ENCODE measurements at places on chromosomes 1 and 21.
A peak's percentile ranks its signal among the peaks of the same experiment; 100 is the strongest.

DNA sequence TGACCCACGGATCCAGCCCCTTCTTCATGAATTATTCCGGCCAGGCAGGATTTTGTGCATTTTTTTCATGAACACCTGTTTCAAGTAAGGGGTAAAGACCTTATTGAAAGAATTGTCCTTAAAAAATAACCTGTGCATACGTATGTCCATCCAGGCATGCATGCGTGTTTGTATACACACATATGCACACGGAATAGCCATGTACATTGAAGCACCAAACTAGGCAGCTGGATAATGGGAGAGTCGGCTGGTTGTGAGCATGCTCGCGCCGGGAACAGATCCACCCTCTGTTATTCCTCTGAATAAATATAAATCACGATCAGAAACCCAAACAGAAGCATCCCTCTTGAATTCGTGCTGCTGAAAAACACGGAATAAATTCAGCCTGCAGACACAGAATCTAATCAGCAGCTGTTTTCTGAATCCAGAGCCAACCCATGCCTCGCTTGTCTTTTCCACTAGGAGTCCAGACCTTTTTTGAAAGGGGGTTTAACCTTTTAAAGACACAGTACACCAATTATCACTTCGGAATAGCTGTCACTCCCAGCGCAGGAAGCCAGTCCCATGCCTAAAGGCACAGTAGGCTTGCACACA is at the start of gene HIVEP3:
TSS of gene HIVEP3 (minus strand) at position 473 of the 594 bp plus-strand sequence.
- DNase-seq, result no peak

DNA sequence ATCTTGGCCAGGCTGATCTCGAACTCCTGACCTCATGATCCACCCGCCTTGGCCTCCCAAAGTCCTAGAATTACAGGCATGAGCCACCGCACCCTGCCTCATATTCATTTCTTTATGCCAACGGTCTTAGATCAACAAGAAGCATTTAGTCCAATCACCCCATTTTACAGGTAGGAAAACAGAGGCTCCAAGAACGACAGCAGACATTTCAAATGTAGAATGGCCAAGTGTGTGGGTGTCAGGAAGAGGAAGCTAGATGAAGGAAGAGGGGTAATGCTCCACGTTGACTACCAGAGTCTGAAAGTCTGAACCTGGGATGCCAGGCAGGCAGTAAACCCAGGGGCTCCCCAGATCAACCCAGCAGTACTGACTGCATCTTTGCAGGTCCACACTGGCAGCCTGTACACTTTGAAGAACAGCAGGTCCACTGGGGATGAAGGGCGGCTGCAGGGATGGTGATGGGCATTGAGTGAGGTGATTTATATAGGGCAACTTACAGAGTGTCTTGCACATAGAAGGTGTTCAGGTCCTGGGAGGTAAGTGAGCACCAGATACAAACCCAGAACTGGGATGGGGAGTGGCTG is 120.2 kb downstream of the EPHB2 start:
- no peak for DNase-seq

- DNase-seq, result no peak
Measured at GRCh38 chr1:225250432-225250831, 177.4 kb downstream of the LBR start.

DNA sequence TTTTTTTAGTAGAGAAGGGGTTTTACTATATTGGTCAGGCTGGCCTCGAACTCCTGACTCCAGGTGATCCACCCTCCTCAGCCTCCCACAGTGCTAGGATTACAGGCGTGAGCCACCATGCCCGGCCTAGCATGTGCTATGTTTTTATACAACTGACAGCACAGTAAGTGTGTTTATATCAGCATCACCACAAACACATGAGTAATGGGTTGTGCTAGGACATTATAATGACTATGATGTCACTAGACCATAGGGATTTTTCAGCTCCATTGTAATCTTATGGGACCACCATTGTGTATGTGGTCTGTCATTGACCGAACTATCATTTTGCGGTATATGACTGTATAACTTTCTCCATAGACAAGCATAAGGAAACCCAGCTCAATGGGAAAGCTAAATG is 6.3 kb downstream of the LEFTY2 start:
- DNase-seq, result no peak

- DNase-seq, result no peak
Measured at GRCh38 chr1:9792156-9793042, 31.4 kb downstream of the CLSTN1 start.

GRCh38 chr1:172344444-172344843 is 76.0 kb upstream of the C1orf105 start:
- DNase-seq, result no peak

- DNase-seq, result no peak
Measured at GRCh38 chr21:41480086-41480690, 27.8 kb downstream of the TMPRSS2 start.

DNA sequence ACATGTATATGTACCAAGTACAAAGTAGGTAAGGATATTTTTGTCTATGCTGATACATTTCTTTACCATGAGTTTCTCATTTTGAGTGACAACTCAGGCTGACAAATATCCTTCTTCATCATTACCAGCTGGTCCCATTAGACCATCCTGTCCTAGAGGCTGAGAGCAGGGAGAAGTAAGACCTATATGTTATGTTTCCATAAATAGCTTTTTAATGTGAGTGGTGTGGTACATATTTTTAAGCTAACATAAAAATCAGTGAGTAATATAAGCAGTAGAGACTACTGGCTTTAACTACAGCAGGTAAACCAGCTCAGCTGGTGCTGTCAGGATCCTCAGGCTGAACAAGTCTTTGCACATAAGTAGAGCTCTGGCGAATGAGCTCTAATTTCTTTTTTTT is 62.4 kb downstream of the CLEC20A start:
- no peak for DNase-seq

GRCh38 chr1:201884425-201884824 is 4.3 kb upstream of the SHISA4 start:
- DNase-seq, result no peak

GRCh38 chr1:66214901-66215300 is 319.1 kb upstream of the SGIP1 start:
- no peak for DNase-seq

GRCh38 chr1:192839162-192840066 is 30.6 kb downstream of the RGS2 start:
- DNase-seq, result no peak

DNA sequence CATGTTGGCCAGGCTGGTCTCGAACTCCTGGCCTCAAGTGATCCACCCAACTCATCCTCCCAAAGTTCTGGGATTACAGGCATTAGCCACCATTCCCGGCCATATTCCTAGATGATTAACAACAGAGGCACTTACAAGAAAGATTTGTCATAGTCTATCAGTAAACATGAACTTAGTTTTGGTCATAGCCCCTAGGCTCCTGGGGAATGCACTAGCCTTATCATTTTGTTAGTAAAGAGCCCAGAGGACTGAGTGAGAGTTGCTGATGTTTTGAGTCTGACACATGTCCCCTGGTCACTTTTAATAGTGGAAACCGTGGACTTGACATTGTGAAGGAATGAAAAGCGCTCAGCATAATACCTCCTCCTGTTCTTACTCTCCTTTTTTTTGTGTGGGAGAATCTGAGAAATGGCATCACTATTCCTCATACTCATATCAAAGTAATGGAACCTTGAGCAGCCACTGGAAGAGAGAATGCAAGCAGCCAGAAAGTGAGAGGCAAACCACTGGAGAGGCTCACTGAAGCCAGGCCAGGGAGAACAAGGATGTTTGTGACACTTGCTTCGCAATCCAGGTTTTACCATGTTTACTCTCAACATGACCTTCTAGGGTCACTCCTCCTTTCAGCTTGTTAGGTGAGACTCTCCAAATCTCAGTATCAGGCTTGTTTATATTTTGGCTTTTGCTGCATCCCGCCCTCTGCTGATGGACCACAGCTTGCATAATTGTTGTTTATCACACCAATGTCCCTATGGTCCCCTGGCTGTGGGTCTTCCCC is 14.8 kb downstream of the ATP1B1 start:
- no peak for DNase-seq

GRCh38 chr21:26846036-26846931 is 1.1 kb upstream of the ADAMTS1 start:
- DNase-seq, result peak; percentile 60

DNA sequence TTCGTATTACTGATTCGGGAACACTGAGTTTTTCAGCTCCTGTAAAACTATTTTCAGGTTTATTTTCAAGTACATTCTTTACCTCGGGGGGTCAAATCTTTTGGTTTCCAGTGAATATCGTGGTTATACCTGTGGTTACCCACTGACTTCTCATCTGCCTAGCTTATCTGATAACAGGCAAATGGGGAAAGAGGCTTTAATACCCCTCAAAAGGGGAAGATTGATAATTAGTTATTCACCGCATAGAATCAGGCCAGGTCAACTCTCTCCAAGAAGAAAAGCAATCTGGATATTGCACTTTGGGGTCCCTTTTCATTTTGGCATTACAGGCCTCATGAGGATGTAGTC is 23.0 kb downstream of the RUNX1 start:
- no peak for DNase-seq

DNA sequence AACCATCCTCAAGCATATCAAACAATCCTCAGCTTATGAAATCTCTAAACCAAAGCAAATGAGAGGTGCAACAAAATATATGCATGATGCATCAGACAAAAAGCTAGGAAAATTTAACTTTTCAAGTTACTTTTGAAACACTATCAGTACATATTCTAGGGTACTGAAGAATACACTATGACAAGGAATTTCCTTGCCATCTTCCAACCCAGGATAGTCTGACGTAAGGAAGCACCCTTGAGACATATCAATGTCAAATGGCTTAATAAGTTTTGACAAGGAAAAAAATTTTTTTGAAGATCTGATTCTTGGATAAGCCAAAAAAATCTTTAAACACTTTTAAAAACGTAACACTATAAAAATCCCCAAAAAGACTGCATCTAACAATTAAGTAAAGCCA is 64.9 kb downstream of the KIFAP3 start:
- DNase-seq, result no peak

- DNase-seq, result no peak
Measured at GRCh38 chr1:92957030-92957734, 4.1 kb downstream of the DIPK1A start.

DNA sequence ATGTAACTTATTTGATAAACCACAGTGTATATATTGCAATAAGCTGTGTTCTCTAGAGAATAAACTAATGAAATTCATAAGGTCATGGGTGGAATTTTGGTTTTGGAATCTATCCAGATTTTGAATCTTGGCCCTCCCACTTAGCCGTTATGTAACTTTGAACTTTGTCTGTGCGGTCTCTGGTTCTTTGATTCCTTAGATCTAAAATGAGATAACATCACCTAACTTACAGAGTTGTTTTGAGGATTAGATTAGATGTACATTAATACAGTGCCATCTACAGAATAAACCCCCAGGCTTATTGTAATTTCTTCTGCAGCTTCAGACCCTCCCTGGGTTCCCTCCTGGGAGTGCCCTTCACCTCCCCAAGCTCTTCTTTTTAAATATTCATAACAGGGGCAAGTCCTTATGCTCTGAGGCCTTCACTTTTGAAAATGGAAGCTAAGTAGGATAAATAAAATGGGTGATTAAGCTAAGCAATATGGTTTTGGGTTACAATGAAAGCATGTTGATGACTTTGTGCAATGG is 124.3 kb downstream of the ATG4C start:
- DNase-seq, result no peak

All from mesothelial cell of epicardium (in vitro differentiated cells).